Activated naive CD4-positive, alpha-beta T cell treated with anti-CD3 and anti-CD28 coated beads, Interleukin-2, amount 50 U/mL, for 72 hours (primary cell): ENCODE measurements at places on chromosomes 5 and 9.
A peak's percentile ranks its signal among the peaks of the same experiment; 100 is the strongest.

DNA sequence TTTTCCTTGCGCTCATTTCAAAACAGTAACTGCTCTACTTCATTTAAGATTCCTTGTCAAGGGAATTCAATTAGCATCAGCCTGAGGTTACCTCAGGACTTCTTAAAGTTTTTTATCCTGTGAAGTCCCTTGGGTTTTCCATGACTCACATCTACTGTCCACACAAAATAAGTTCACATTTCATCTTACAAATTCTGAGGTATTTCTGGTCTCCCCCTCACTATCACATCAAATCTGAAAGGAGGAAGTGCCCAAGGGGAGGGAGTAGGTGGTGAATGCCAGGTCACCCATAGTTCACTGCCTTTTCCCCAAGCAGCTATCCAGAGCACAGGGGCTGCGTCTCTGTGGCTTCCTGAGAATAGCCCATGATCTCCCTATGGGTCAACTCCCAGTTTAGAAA, 227.1 kb upstream of the NREP start:
- no peak for DNase-seq

DNA sequence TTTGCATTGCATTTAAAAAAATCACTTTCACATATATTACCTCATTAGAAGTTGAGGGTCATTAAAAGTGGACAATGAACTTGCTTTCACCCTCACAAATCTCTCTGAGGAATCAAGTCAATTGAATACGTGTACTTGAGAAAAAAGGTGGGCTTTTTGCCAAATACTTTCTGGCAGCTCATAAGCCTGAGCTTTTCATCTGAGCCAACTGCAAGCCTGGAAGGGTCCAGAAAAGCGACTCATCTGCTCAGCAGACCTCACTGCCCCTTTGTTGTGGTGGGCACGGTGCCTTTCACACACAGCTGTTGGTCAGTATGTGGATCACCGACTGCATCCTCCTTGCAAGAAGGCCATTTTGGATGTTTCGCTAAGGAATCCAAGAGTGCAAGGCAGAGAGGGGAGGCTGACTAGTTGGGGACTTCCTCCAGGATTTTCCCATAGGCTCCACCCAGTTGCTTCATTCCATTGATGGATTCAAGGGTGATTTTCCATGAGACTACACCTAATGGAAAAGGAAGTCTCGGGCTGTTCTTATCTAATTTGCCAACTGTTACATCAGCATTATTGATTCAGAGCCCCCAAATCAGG, 564.7 kb downstream of the PDE4D start:
- DNase-seq = no peak

GRCh38 chr9:134655101-134655500, 13.5 kb downstream of the COL5A1 start:
- DNase-seq = no peak

DNA sequence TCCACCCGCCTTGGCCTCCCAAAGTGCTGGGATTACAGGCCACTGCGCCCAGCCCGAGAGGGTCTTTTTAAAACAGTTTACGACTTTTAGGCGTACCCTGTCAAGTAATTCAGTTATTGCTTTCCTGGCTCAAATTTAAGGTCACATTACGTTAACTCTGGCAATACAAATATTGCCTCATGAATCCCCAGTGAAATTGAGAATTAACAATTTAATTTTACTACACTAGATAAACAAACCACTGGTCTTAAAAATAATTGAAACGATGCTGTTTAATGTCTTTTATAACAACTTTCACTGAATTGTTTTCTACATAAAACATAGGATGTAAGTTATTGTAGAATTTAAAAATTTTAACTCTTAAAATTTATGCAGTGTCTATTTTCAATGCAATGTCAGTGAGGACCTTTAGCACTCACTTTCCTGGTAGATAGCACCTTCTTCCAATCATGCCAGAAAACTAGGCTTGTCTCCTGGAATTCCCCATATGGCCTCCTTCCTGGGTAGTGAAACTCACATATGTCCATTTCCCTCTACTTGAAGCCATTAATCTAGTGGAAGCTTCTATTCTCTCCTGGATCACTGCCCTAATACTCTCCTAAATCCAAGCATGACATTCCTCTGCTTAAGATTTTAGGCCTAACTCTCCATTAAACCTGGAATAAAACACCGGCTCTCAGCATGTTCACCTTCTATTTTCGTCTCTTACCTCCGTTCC, 13.5 kb downstream of the BASP1 start:
- no peak for DNase-seq

DNA sequence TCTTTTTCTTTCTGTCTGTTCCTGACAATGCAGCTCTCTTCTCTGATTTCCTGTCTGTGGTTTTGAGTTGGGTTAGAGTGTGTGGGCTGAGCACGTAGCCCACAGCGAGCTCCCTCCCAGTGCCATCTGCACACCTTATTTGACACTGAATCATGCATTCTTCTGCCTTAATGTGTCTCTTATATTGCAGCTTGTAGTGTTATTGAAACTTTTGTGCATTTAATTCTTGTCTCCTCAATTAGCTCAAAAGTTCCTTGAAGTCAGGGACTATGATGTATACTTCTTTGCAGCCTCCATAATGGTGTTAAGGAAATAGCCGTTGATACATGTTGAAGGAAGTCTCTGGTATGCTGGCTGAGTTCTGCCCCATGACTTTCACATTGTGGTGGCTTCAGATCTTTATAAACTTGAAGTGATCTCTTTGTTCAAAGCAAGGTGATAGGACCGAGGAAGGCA, 576.2 kb upstream of the CLINT1 start:
- no peak for DNase-seq

DNA sequence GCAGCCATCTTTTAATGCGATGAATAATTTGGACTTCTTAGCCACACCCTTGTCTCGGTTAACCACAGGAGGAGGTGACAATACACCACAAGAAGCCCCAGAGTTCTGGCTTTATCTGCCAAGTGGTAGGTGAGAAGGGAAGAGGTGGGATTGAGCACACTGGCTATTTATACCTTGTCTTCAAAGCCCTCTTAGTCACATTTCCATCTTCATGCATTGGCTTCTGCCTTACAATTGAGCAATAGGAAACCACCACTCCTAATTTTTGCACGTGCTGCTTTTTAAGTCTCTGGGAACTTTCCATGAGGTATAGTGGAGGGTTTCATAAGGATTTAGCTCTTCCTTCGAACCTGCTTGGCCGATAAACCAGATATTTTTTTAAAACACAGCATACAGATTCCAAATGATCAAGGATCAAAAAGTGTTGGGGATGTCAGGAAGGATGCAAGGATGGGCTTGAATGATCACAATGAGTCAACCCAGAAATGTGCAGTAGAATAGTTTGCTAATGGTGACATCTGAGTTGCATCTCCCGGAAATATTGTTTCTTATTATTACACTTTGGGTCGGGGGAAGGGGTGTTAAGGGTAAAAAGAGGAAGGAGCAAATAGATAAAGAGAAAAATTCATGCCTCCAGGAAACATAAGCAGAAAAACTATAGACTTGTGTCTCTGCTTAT, 25.5 kb downstream of the PLAC8L1 start:
- DNase-seq = no peak

GRCh38 chr5:12095808-12096281, 191.6 kb upstream of the CTNND2 start:
- DNase-seq = no peak

- no peak for DNase-seq
Measured at GRCh38 chr5:134051305-134051704, 46.5 kb upstream of the VDAC1 start.

- no peak for DNase-seq
Measured at GRCh38 chr9:120402741-120403542, 177.0 kb downstream of the CDK5RAP2 start.

DNA sequence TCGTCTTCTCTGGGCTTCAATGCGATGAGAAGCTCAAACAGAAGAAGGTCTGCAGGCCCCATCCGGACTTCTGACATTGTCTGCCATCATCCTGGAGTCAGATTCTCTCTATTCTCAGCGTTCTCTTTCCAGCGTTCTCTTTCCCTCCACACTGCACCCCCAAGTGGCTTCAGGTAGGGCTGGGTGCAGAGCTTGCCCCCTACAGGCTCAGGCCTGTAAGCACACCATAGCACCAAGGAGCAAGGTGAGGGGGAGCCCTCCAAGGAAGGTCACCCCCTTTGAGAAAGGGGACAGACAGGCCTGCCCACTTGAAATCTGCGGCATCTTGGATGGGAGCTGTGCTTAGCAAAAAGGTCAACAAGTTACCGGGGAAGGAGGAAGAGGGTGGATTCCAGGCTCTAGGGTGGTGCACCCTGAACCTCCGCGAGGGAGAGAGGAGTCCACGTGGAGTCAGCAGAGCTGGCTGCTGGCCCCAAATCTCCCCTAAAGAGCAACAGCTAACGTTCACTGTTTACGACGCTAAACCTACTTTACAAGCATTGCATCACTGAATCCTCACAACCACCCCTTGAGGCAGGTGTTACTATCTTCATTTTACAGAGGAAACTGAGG, 27.5 kb downstream of the GPX3 start:
- DNase-seq = no peak

- no peak for DNase-seq
Measured at GRCh38 chr5:14868771-14869170, 2.8 kb downstream of the ANKH start.

- DNase-seq = no peak
Measured at GRCh38 chr9:87249029-87249428, 248.6 kb upstream of the DAPK1 start.

DNA sequence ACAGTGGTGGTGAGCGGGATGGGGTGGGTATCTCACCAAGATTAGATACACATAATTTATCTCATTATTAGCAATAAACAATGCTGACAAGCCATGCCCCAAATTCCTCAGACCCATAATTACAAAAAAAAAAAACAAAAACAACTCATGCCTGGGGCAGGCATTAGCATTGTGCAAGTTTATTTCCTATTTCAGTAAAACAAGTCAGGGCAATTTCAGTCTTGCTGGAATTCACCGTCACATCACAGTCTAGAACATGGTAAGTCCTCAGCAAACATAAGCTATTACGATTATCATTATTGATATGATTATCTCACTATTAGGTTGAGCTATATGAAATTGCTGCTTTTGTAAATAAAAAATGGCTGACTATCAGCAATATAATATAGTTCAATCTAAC, 57.5 kb upstream of the GNAQ start:
- no peak for DNase-seq

- DNase-seq = no peak
Measured at GRCh38 chr5:50709471-50709870, 43.0 kb downstream of the PARP8 start.

DNA sequence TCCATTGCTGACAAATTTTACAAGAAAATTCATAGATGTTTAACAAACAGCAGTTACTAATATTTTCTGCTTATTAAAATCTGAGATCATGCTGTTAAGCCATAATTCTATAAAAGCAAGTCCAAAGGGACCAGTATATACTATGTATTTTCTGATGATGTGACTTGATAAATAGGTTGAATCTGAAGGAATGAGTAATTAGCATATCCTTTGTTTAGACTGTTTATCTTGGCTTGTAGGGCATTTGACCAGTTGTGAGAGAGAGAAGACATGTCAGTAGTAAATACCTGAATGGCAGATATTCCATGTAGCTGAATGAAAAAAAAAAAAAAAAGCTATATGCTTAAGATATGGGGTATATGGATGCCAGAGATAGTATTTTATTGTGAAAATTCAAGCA, 14.6 kb downstream of the CPEB4 start:
- no peak for DNase-seq

- no peak for DNase-seq
Measured at GRCh38 chr5:87755360-87755759, 342.6 kb upstream of the CCNH start.

GRCh38 chr9:109027176-109027575, 13.9 kb upstream of the CTNNAL1 start:
- DNase-seq = no peak

DNA sequence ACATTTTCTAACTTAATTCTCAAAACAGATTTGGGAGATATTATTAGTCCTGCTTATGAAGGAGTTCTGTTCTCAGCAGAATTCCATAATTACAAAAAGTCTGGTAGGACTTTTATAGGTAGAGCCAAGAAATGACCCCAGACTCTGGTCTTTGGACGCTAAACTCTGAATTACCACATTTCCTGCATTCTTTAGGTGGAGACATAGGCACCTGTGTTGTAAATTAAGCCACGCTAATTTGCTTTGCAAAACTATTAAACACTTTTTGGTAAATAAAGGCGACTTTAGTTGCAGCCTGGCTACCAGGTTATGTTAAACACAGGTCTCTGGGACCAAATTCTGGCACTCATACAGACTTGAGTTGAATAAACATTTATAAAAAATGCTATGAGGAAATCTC, 77.7 kb downstream of the C9orf152 start:
- no peak for DNase-seq

GRCh38 chr5:126373375-126374108, 49.7 kb upstream of the GRAMD2B start:
- no peak for DNase-seq

- no peak for DNase-seq
Measured at GRCh38 chr9:98766586-98766985, 29.8 kb downstream of the ANKS6 start.

DNA sequence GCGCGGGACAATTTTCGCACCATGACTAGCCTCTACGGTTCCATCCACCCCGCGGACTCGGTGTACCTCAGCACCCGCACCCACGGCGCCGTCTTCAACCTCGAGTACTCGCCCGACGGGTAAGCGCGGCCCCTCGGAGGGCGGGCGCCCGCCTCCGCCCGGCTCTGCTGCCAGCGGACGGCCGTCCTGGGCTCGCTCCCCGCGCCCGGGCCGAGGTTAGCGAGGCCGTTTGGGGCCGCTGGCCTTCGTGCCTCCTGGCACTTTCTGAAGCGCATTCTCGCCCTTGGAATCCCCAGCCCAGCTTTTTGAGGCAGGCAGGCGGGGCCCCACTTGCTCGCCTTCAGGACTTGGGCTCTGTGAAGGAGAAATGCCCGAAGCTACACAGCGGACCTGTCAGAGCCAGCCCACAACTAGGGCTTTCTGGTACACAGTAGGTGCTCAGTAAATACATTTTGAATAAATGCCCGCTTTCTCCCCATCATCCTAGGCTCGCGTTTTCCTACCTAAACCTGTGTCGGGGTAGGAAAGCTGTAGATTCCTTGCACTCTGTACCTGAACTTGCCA, 772 bp downstream of the DCAF10 start:
- DNase-seq = peak; percentile 61

- DNase-seq = peak; percentile 92
Measured at GRCh38 chr9:128218518-128219389, 15.6 kb downstream of the DNM1 start.

DNA sequence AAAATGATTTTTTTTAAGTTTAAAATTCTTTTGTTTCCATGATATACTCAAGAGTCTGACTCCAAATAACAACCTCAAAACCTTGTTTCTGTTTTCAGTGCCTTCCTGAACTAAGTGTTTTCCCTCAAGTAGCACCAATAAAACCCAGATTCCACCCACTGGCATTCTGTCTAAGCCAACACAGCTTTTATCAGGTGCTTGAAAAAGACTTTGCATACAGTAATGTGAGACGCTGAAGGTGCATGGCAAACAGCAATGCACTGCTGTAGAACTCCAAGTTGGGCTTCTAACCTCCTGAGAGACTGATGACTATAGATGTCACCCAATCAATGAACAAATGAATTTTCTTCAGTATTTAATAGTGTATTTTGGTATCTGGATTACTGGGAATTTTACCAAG, 95.7 kb downstream of the NFIB start:
- DNase-seq = no peak

DNA sequence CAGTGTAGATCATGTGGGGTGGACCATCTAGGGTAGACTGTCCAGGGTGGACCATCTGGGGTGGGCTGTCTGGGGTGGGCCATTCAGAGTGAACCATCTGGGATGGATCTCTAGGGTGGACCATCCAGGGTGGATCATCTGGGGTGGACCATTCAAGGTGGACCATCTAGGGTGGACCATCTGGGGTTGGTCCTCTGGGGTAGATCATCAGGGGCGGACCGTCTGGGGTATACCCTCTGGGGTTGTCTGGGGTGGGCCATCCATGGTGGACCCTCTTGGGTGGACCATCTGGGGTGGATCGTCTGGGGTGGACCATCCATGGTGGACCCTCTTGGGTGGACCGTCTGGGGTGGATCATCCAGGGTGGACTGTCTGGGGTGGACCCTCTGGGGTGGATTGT, 64.3 kb downstream of the KCNT1 start:
- DNase-seq = no peak
